ENCODE measurements at places on chromosomes 7 and 10.

DNA sequence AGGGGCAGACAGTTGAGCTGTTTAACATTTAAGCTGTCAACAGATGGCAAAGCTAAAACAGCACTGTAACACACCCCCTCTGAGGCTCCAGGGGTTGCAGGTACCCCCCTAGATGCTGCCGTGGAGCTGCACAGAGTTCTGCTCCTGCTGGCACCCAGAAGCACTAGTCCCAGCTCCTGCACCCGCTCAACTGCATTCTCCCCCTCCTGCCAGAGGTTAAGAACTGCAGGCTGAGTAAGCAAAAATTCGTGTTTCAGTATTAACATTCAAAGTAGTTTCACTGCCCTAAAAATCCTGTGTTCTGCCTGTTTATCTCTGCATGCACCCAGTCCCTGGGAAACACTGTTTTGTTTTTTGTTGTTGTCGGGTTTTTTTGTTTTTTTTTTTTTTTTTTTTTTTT, 790.8 kb upstream of the KCND2 start:
- DNase-seq = peak; percentile 23

GRCh38 chr7:1512781-1513656, 8.8 kb upstream of the INTS1 start:
- peak; percentile 77 for DNase-seq

- DNase-seq = peak; percentile 47
These were observed 134.3 kb downstream of the GRK5 start for GRCh38 chr10:119341459-119342301.

GRCh38 chr10:110022716-110023504, 15.1 kb downstream of the ADD3 start:
- DNase-seq = no peak

GRCh38 chr7:131249003-131249402, 78.7 kb upstream of the MKLN1 start:
- DNase-seq = no peak

- no peak for DNase-seq
These were observed 473.9 kb downstream of the PLXNA4 start for GRCh38 chr7:132102391-132102790.

GRCh38 chr7:36545291-36545690, 155.6 kb downstream of the ANLN start:
- DNase-seq = no peak

Measured in GM10248 (cell line).